ENCODE measurements at places on chromosomes 4 and X.

GRCh38 chrX:39328661-39329060 lies 527.4 kb downstream of the MID1IP1 start:
- DNase-seq = no peak

- DNase-seq = no peak
Measured at GRCh38 chr4:74065115-74065642, 26.7 kb upstream of the CXCL3 start.

GRCh38 chr4:143701365-143701764 lies 890 bp upstream of the FREM3 start:
- DNase-seq = no peak

DNA sequence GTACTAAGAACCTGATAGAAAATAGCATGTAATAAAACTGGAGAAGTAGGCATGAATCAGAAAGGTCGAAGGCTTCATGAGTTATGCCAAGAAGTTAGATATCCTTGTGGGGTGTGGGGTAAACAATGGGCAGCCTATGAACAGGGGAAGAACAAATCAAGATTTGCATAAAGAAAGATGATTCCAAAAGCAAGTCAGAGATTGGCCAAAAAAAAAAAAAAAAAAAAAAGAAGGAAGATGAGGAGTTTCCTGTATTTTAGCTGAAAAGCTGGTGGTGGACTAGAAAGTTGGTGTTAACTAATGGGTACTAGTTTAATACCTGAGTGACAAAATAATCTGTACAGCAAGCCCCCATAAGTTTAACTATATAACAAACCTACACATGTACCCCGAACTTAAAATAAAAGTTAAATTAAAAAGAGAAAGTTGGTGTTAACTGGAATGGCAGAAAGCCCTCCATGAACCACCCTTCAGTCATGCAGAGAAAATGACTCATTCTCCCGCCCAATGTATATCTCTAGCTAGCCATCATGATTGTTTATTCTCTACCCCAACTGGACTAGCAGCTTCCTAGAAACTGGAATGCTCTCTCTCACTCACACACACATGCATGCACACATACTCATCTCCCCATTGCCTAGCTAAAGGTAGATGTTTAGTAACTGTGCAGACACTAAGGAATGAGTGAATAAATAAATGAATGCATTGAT lies 41.7 kb downstream of the ATP11C start:
- DNase-seq = no peak

- no peak for DNase-seq
Measured at GRCh38 chr4:67746797-67747495, 7.2 kb downstream of the GNRHR start.

DNA sequence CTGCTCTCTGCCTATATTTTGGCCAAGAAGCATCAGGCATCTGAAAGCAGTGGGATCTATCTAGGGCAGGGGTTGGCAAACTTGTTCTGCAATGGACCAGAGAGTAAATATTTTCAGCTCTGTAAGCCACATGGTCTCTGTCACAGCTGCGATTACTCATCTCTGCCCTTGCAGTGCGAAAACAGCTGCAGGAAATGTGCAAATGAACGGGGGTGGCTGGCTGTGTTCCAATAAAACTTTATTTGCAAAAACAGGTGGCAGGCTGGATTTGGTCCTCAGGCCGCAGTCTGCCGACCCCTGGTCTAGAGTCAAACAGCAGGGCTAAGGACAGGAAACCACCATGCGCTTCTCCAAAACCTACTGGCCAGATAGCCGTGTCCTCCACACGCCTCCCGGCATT lies 48.6 kb downstream of the ACOX3 start:
- DNase-seq = no peak

GRCh38 chrX:3548765-3549391 lies 164.6 kb downstream of the PRKX start:
- DNase-seq = no peak

GRCh38 chr4:168639914-168640313 lies 143.1 kb downstream of the PALLD start:
- no peak for DNase-seq

DNA sequence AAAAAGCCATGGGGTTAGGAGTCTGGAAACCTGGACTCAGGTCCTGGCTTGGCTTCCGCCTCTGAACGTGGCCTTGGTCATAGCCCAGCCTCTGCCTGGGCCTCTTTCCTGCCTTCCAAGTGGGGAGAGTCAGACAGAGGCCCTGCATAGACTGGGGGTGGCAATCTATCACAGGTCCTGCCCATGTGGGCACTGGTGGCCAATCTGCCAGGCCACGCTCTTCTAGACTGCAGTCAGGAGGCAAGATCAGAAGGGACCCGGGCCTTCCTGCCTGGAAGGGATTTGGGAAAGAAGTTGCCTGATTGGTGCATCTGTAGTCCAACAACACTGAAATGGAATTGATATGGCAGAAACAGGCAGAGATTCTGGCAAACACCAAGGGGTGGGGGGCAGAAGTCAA lies 46.1 kb downstream of the CNGA2 start:
- DNase-seq = no peak
